Bronchial smooth muscle cell (primary cell): ENCODE measurements at places on chromosomes 7 and 10. TPM values are rescaled to one million over a fixed set of nuclear protein-coding genes. Genes with fewer than 3 reads are reported as not detected.

ZNF680 gene
- 2.7 and 7.3 TPM in 2 replicates for total RNA-seq

GIMAP5 gene
- not detected in 2 replicates for total RNA-seq

SPDYE2 gene
- not detected in 2 replicates for total RNA-seq

SPDYE16 gene
- total RNA-seq: under 0.01 and 0.26 TPM in 2 replicates

CYP2C8 gene
- under 0.01 TPM in 1 of 2 replicates, not detected in the other for total RNA-seq

NOS3 gene
- total RNA-seq: 0.17 and 0.32 TPM in 2 replicates

NAT16 gene
- not detected in 2 replicates for total RNA-seq

PPP1R3A gene
- under 0.01 TPM in 1 of 2 replicates, not detected in the other for total RNA-seq

FAM237B gene
- not detected in 2 replicates for total RNA-seq

TMEM130 gene
- total RNA-seq: 0.69 and 1.3 TPM in 2 replicates

IKZF1 gene
- total RNA-seq: 0.16 TPM in 1 of 2 replicates, not detected in the other

HECTD2 gene
- 4.7 and 12.5 TPM in 2 replicates for total RNA-seq

ADAM22 gene
- 0.47 and 1.4 TPM in 2 replicates for total RNA-seq

ASB15 gene
- total RNA-seq: not detected in 2 replicates
